Activated CD4-positive, alpha-beta T cell treated with anti-CD3 and anti-CD28 coated beads for 1 hour (primary cell): ENCODE measurements at places on chromosomes 12 and 14.

GRCh38 chr14:79544698-79545070 lies 666.6 kb downstream of the DIO2 start:
- DNase-seq: no peak

- no peak for DNase-seq
Measured at GRCh38 chr14:22668863-22669262, 24.7 kb upstream of the OR6J1 start.

GRCh38 chr12:93149229-93149628 lies 220.1 kb upstream of the EEA1 start:
- DNase-seq: no peak

- DNase-seq: peak; percentile 7
Measured at GRCh38 chr12:1915082-1915968, 3.1 kb downstream of the CACNA2D4 start.

GRCh38 chr12:112539221-112539620 lies 120.5 kb downstream of the PTPN11 start:
- no peak for DNase-seq

DNA sequence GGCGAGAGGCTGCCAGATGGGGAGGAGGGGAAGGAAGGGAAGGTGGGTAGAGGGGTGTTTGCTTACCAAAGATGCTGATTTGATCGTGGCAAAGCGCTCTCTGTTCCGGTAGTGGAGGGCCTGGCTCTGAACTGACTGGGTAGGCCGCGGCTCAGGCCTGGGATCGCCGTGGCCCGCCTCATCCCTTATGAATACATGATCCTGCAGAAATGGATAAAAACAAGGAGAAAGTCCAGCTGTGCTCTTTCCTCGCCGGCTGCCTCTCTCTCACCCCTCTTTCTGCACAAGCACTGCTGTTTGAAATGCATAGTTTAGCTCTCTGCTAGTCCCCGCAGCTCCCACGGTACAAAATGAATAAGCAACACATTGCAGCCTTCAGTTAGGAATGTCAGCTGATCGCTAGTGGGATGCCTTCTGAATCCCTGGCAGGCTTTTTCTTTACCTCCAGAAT lies 53.8 kb downstream of the PEBP1 start:
- DNase-seq: no peak

GRCh38 chr12:53951577-53952334 lies 2.9 kb upstream of the HOXC12 start:
- no peak for DNase-seq

- DNase-seq: no peak
Measured at GRCh38 chr12:123035841-123036240, 55.4 kb downstream of the ARL6IP4 start.

- DNase-seq: no peak
Measured at GRCh38 chr14:61746881-61747280, 15.3 kb upstream of the SNAPC1 start.

DNA sequence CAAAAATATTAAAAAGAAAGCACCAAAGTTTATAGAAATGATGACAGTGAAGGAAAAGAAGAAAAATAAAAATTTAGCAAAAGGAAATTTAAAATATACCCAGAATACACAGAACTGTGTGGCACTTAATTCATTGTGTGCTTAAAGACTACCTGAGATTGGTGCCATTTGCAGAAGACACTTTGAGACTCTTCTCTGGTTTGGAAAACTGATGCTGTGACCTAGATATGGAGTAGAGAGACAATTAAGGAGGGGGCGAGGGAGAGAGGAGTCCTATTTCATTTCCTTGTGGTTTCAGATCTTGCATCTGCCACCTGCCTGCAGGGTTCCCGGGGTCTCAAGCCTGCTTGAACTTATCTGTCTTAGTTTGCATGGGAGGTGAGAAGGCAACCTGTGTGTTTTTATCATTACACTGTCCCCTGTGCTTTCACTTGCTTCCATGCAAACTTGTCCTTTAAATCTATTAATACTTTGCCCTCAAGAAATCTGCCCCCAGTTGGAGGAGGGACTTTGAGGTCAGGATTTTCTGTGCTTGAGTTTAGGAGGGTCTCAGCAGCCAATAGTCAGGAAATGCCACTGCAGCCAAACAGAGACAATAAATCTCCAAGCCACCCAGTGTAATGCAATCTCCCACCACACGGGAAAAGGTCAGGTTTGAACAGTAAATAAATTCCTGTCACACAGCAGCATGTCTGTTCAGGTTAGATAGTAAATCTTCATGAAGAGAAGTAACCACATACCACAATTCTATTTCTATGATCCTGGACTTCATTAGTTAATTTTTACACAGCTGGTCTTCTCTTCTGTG lies 119.4 kb downstream of the CAND1 start:
- no peak for DNase-seq

DNA sequence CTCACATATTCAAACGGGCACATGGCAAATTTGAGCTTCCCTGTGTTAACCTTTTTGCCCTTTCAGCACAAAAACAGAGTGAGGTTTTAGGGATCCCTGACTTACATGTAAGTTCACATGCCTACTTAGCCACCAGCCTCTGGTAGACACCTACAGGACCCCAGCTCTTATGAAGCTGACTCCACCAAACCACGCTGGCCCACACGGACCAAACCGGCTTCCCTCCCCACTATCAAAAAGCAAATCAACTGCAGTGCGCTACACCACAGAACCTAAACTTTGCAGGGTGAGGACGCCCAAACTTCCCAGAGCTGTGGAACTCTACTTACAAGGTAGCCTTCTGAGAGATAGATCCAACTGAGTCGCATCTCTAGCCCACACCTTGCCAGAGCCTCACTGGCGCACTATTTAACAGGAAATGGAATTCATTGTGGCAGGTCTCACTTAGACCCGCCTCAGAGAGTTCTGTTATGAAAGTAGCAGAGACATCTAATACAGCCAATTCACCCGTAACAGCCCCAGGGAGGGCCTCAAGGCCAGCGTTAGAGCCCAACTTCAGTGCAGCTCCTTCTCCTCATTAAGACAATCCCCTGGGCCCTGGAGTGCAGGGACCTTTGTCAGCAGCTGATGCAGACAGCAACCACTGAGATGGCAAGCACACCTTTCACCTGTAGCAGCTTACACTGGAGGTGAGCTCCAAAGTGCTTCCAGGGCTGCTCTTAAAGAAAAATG lies 49.2 kb downstream of the SH2B3 start:
- DNase-seq: no peak

DNA sequence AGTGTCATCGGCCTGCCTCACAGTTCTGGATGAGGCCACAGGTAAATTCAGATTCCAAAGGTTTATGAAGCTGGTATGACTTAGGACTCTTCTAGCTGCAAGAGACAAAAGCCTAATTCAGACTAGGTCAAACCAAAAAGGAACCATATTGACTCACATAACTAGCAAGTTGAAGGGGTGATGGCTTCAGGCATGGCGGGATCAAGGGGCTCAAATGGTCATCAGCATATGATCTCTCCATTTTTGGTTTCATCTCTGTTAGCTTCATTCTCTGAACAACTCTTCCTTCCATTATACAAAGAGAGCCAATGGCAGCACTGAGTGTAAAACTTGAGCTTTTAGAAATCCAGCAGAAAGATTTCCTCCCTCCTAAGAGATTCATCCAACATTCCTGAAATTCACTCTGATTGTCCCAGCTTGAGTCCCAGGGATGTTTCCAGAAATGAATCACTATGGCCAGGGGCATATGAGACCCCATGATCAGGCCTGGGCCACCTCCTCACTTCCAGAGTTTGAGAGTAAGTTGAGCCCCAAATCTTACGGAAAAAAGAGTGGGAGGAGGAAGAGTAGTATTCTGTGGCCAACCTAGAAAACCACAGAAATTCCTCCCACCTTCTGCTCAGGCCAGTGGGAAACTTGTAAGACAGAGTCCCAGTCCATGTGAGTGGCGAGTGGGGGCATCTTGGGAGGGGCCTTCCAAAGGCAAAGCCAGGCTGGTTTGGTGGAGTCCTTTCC lies 2.0 kb upstream of the MAP1LC3B2 start:
- no peak for DNase-seq

DNA sequence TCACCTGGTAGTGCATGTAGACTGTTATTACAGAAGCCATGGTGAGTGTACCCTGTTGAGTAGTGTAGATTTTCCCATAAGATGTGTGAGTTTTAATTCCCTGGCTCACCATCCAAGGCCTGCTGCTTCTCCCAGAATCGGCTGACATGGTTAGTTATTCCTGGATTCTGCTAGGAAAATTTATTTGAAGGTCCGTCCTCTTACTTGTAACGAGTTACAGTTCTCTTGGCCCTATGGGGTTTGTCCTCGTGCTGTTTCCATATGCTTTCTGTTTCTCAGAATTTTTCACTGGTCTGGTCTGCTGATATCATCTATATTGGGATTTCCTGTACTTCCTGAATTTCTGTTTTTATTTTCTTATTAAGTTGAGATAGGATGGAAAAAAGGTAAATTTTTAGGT lies 423.3 kb upstream of the RGS6 start:
- DNase-seq: no peak

DNA sequence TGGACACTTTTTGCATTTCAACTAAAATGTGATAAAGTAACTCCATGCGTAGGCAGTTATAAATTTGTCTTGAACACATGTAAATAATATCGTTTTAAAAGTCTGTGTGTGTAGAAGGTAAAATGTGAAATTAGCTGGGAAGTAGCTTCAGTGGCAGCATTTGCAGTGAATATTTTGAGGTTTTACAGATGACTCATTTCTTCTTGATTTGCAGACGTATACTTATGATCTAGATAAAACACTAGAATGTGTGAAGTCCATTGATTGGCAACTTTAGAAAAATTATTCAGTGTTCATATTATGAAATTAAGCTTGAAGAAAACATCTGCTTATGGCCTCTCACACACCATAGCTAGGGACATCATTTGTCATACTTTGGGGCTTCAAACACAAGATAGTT lies 788.6 kb upstream of the NOVA1 start:
- no peak for DNase-seq

GRCh38 chr14:52650774-52651173 lies 44.6 kb downstream of the ERO1A start:
- no peak for DNase-seq

DNA sequence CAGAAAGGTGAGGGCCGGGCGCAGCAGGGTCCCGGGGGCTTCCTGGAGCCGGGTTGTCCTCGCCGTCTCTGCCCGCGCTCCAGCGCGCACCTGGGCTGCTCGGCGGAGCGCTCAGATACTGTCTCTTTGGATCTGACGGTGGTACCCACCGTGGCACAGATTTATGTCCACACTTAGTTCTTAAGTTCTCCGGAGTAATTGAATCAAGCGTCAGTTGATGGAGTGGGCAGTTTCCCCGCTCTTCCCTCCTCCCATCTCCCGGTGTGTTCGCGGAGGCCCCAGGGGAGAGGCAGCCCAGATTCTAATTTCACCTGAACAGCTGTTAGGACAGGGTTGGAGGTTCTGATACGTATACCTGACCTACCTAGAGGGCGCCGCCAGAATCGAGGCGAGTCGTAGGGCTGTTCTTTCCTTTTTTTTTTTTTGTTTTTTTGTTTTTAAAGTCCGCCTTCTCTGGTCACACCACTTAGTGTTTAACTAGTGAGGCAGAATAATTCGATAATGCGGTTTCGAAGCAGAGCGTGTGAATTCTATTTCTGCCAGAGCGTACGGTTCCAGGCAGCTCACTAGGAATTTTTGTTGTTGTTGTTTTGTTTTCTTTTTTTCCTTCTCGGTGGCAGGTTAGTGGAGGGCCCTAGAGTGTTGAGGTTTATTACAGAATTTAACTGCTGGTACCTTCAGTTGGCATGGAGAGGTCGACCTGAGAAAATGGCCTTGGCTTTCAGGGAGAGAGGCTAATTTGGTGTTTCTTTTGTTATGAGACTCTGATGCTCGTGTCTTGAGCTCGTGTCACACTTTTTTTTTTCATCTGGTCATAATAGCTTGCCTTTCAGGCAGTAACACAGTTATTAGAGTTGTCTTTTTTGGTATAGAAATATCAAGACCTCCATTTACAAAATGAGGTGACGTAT lies 22.3 kb upstream of the GNS start:
- DNase-seq: no peak

GRCh38 chr14:61764342-61765122 lies 2.3 kb downstream of the SNAPC1 start:
- DNase-seq: no peak
